ENCODE measurements at places on chromosomes 7 and 10. TPM values are rescaled to one million over a fixed set of nuclear protein-coding genes. Genes with fewer than 3 reads are reported as not detected.

The CRYGN gene
- 1.5 TPM for polyA plus RNA-seq

The CC2D2B gene
- 0.92 TPM for polyA plus RNA-seq

The LIPN gene
- polyA plus RNA-seq, result not detected

The SYCE1 gene
- 0.53 TPM for polyA plus RNA-seq

The CALHM3 gene
- polyA plus RNA-seq, result not detected

The BMI1 gene
- 2.0 TPM for polyA plus RNA-seq

The PILRA gene
- 5.3 TPM for polyA plus RNA-seq

The GNGT1 gene
- 1.6 TPM for polyA plus RNA-seq

The FAM53B gene
- polyA plus RNA-seq, result 3.0 TPM

The HIBADH gene
- 31.3 TPM for polyA plus RNA-seq

The ZNF488 gene
- 2.5 TPM for polyA plus RNA-seq

The FAM185A gene
- 5.7 TPM for polyA plus RNA-seq

The PON2 gene
- polyA plus RNA-seq, result 42.4 TPM

The COL13A1 gene
- 5.2 TPM for polyA plus RNA-seq

The HSPA12A gene
- 4.4 TPM for polyA plus RNA-seq

The ZNF365 gene
- polyA plus RNA-seq, result 0.42 TPM

The ZNF117 gene
- polyA plus RNA-seq, result 4.8 TPM

The CALML3 gene
- polyA plus RNA-seq, result not detected

The MYH16 gene
- polyA plus RNA-seq, result not detected

The STAG3 gene
- polyA plus RNA-seq, result 4.7 TPM

The ASZ1 gene
- polyA plus RNA-seq, result not detected

The NPY4R2 gene
- polyA plus RNA-seq, result not detected

The STEAP4 gene
- polyA plus RNA-seq, result not detected

The NOS3 gene
- 3.1 TPM for polyA plus RNA-seq

The ERVW-1 gene
- not detected for polyA plus RNA-seq

The HOXA7 gene
- 0.24 TPM for polyA plus RNA-seq

The PAX4 gene
- polyA plus RNA-seq, result not detected

The DKK1 gene
- polyA plus RNA-seq, result 0.45 TPM

The TUBAL3 gene
- not detected for polyA plus RNA-seq
